Skeletal muscle tissue (tissue), 5 donors: ENCODE measurements at places on chromosomes 13 and 19. TPM values are rescaled to one million over a fixed set of nuclear protein-coding genes. Genes with fewer than 3 reads are reported as not detected.

The ERICH4 gene
- not detected for total RNA-seq

The NLRP5 gene
- total RNA-seq, result not detected

The ZNF223 gene
- 5.2 TPM for total RNA-seq

The TMEM147 gene
- total RNA-seq, result 55.3 TPM

The MBD3L2 gene
- not detected for total RNA-seq

The ENOX1 gene
- 11.5 TPM for total RNA-seq

The CEACAM16 gene
- total RNA-seq, result 1.0 TPM

The GJB6 gene
- total RNA-seq, result not detected

The KLK2 gene
- not detected for total RNA-seq

The MRPS12 gene
- 21.9 TPM for total RNA-seq

The C5AR1 gene
- 1.0 TPM for total RNA-seq

The VPS36 gene
- total RNA-seq, result 40.7 TPM

The RNF225 gene
- not detected for total RNA-seq

The C5AR2 gene
- 0.52 TPM for total RNA-seq

The CDC42EP5 gene
- 31.8 TPM for total RNA-seq

The CCNE1 gene
- 9.9 TPM for total RNA-seq

The CAPNS1 gene
- total RNA-seq, result 195 TPM

The NOTCH3 gene
- 77.8 TPM for total RNA-seq

The SOX1 gene
- total RNA-seq, result not detected

The GSK3A gene
- 5.2 TPM for total RNA-seq

The ZNF100 gene
- 3.7 TPM for total RNA-seq

The ZNF726 gene
- total RNA-seq, result 2.6 TPM

The KCNN1 gene
- 0.52 TPM for total RNA-seq

The LAIR2 gene
- not detected for total RNA-seq

The CEBPG gene
- total RNA-seq, result 14.1 TPM

The NAXD gene
- total RNA-seq, result 13.0 TPM

The NANOS3 gene
- not detected for total RNA-seq

The PSG2 gene
- not detected for total RNA-seq

The ZNF557 gene
- 16.7 TPM for total RNA-seq
